ENCODE measurements at places on chromosomes 11 and 22. TPM values are rescaled to one million over a fixed set of nuclear protein-coding genes. Genes with fewer than 3 reads are reported as not detected.

- DNase-seq: no peak
These were observed 186.8 kb downstream of the SOX6 start for GRCh38 chr11:16169541-16169940.

DNA sequence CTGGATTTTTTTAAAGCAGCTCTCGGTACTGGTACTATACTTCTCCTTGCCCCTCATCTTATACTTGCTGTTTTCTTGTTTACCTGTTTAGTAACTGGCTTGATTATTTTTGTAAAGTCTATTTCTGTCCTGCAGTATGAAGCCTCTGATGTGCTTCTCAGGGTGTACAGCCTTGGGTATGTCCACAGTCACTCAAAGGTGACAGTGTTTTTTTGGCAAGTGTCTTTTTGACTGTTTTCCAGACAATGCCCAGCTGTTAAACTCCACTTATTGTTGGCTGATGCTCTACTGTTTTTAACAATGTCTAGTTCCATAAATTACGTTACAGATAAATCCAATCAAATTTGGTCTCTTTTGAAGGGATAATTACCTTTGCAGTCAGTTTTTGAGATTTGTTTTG lies 475.2 kb downstream of the JRKL start:
- DNase-seq: no peak

Gene XKR3
- total RNA-seq: not detected

DNA sequence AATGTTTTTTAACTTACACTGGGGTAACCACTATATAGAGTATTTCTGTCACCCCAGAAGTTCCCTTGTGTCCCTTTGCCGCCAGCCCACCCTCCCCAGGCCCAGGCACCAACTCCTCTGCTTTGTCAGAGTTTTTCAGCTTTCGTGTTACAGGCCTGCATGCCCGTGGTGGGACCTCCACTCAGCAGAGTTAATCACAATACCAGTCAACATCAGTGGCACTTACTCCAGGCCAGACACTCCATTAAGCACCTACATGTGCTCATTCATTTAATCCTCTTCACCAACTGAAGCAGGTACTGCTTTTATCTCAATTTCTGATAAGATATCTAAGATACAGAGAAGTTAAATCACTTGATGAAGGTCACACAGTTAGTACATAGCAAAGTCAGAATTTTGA lies 63.3 kb downstream of the LIF start:
- no peak for DNase-seq

DNA sequence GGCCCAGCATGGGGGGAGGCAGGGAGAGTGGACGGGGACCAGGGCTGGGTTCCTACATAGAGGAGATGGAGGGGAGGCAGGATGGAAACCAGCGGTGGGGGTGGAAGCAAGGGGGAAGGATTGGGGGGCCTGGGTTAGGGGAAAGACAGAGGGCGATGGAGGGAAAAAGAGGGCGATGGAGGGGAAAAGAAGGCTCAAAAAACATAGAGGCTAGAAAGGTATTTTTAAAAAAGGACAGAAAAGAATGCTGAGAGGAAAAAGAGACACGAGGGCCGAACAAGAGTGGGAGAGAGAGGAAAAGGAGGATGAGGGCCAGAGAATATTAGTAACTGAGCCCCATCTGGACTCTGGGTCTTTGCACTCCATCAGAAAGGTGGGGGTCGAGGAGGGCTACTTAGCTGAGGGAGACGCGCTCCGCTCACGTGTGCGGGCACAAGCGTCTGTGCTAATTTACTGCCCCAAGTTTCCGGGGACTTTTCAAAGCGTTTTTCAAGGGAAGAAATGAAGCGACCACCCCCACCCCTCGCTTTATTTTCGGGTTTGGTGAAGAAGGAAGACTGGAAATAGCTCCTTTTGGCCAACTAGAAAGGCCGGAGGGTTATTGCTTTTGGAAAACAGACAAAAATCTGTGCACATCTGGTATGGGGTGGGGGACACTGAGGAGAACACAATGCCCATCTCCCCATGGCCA lies 14.5 kb downstream of the PAX6 start:
- no peak for DNase-seq

DNA sequence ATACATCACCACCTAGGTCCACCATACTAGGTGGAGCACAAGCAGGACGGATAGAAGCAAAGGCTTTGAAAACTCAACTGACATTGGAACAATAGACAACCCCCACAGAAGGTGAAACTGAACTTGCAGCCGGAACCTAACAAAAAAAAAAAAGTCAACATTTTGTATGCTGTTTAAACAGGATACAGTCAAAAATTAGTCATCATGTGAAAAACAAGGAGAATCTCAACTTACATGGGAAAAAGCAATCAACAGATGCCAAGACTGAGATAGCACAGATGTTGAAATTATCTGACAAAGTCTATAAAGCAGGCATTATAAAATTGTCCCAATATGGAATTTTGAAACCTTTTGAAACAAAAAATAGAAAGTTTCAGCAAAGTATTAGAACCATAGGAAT lies 123.8 kb downstream of the RAB38 start:
- no peak for DNase-seq

All from naive thymus-derived CD4-positive, alpha-beta T cell (primary cell).